HS-5 (cell line): ENCODE measurements at places on chromosomes 7 and 10.
A peak's percentile ranks its signal among the peaks of the same experiment; 100 is the strongest.

DNA sequence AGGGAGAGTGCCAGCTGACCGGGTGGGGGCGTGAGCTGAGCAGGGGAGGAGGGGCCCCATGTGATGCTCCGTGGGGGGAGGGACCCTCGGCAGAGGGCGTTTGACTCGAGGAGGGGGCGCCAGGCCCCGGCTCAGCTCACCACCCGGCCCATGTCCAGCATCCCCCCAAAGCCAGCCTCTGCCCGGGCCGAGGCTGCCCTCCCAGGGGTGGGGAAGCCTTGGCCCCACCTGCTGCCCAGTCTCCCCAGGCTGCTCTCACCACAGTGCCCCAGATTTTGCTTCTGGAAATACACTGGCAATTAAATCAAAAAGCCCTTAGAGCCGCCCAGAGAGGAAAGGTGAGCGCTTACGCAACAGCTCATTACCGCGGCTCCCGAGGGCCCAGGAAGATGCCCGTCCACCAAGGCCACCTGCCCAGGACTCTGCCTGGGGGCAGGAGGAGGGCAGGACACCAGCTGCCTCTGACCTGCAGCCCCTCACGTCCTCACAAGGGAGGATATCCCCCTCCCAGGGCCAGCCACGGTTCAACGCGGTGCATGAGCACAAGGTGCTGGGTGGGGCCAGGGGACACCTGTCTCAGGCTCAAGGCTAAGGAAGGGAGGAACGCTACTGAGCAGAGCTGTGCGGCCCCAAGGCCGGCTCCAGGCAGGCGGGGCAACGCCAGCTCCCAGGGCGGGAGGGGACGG lies 70.0 kb upstream of the INPP5A start:
- DNase-seq = no peak

GRCh38 chr7:7242899-7243298 lies 60.6 kb downstream of the C1GALT1 start:
- no peak for DNase-seq

DNA sequence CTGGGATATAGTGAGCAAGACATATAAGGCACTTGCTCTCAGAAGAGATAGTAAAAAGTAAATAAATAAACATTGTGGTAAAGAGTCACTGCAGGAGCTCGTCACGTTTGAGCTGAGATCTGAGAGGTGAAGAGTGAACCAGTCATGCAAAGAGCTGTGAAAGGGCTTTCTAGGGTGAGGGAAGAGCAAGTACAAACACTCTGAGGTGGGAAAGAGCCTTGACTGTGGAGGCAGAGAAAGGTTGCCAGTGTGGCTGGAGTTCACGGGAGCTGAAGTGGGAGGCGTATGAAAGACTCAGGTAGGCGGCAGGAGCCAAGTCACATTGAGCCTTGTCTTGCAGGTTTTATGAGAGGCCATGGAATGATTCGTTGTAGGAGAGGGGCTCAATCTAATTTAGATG lies 141.0 kb downstream of the C1GALT1 start:
- DNase-seq = no peak

DNA sequence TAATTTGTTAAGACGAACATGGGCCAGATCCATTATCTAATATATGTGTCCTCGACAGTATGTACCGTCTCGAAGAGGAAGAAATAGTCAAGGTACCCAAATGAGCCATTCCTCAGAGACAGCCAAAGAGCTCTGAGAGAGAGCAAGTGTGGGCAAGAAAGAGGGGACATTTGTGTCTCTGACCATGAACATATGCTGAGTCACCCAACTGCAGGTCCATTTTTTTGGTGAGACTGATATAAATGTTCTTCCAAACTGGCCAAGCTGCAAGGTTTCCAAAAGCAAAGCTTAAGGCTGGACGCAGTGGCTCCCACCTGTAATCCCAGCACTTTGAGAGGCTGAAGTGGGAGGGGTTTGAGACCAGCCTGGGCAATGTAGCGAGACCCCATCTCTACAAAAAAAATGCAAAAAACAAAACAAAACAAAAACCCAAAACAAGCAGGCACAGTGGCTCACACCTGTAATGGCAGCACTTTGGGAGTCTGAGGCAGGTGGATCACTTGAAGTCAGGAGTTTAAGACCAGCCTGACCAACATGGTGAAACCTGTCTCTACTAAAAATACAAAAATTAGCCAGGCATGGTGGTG lies 26.0 kb upstream of the ATXN7L1 start:
- no peak for DNase-seq

GRCh38 chr10:77452952-77453564 lies 184.6 kb downstream of the KCNMA1 start:
- no peak for DNase-seq

- peak; percentile 53 for DNase-seq
These were observed 69.5 kb upstream of the CDK13 start for GRCh38 chr7:39880556-39880955.

GRCh38 chr10:117413928-117414618 lies 38.8 kb upstream of the PDZD8 start:
- peak; percentile 82 for DNase-seq

- no peak for DNase-seq
These were observed 12.2 kb upstream of the AHCYL2 start for GRCh38 chr7:129212596-129212995.

- no peak for DNase-seq
These were observed 11.6 kb downstream of the TCF7L2 start for GRCh38 chr10:112961609-112962008.

DNA sequence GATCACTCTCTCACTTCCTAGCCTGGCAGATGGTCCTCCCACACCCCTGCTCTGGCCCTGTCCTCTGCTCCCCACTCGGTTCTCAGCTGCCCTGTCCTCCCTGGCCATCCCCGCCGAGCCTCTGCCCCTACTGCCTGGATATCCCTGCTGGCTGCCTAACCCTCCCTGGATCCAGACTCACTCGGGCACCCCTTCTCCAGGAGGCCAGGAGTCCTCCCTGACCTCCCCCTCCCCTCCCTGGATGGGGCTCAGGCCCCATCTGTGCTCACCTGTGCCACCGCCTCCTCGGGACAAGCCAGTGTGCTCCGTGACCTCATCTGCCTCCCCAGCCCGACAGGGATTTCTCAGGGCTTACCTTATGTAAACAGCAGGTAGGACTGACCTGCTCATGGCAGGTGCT lies 406.1 kb downstream of the TCERG1L start:
- DNase-seq = no peak

- DNase-seq = no peak
These were observed 73.2 kb downstream of the TNS3 start for GRCh38 chr7:47508389-47509380.

- no peak for DNase-seq
These were observed 65.1 kb downstream of the PDGFA start for GRCh38 chr7:454356-455109.

GRCh38 chr7:99357701-99358490 lies 16.6 kb upstream of the ARPC1B start:
- DNase-seq = no peak

DNA sequence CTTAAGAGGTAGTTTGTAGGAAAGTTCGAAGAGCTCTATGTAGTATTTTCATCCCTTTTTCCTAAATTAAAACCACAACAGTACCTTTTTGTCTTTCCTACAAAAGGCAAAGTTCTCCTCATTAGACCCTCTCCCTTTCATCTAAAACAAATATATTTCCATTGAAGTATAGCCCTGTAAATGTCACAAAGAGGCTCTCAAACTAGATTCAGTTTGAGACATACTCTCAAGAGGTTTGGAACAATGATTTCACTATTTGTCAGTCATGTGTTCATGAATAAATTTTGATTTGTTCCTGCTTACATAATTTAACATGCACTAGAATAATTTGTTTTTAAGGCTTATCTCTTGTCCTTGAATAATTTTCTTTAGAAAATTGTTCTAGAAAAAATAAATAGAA lies 12.2 kb downstream of the TAS2R16 start:
- DNase-seq = no peak
